ENCODE measurements at places on chromosomes 5 and 9.

DNA sequence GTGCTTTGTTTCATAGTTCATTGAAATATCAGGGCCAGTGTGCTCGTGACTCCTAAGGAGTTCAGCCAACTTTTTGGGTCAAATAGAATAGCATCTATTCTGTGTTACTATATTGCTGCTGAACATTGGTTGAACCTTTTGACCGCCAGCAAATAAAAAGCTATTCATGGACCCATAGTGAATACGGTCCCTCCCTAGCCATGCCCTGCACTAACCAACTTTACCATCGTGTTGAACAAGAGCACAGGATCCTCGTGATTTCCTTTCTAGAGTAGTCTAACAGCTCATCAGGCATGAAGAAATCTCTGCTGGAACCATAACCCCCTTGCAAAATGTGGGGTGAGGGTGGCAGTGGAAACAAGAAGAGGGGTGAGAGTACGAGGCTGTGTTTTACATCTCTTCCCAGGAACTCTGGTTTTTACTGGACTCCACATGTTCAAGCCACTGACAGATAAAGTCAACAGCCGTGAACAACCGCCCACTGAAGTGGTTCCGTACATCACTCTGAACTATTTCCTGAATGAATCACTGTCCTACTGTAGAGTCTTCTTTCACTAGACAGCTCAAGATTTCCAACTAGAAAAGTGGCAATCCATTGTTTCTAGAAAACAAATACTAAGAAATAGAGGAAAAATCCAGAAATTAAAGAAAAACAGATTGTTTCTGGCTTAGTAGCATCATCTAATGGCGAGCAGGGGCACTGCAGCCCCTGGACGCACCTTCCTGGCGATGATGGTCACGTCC, 70.1 kb upstream of the SPATA31E1 start:
- peak; percentile 43 for DNase-seq

- no peak for DNase-seq
Measured at GRCh38 chr5:77928776-77929300, 152.7 kb upstream of the TBCA start.

- peak; percentile 59 for DNase-seq
Measured at GRCh38 chr5:179699616-179700237, 960 bp downstream of the CANX start.

DNA sequence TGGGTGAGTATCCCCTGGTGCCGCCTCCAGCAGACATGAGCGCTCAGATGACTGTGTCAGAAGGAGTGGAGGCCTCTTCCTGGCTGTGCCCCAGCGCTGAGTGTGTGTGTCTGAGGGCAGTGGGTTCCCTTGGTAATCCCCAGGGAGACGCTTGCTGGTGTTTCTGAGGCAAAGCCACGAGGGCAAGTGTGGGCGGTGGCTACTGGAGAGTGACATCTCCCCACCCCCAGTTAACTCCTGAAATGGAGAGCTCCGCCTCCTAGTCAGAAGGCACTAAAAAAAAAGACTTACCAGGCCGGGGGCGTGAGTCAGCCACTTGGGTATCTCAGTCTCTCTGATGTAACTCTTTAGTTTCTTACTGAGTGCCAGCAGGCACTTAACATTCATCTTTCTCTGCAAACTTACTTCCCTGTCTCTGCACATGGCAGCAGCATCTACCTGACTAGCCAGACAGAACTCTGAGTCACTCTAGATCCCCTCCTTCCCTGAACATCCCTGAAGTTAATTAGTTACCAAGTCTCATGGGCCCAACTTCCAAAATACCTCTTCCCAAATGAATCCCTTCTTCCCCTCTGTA, 19.3 kb downstream of the ORM2 start:
- peak; percentile 88 for DNase-seq

DNA sequence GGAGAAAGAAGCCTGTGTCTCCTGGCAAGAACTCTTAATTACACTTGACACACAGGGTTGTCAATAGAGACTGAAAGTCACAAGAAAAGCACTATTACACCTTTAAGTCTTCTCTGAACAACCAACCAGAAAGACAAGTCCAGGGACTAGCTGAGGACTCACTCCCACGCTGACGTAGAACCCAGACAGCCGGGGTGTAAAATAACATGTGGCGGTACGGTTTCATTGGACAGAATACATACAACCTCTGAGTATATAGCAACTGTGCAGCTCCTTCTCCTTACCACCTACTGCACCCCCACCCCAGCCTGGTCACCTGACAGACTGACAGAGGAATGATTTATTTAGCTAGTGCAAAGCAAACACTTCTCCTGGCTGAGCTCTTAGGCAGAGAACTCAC, 103.4 kb upstream of the RASEF start:
- no peak for DNase-seq

- DNase-seq: no peak
Measured at GRCh38 chr5:126947146-126948010, 83.0 kb downstream of the MARCHF3 start.

DNA sequence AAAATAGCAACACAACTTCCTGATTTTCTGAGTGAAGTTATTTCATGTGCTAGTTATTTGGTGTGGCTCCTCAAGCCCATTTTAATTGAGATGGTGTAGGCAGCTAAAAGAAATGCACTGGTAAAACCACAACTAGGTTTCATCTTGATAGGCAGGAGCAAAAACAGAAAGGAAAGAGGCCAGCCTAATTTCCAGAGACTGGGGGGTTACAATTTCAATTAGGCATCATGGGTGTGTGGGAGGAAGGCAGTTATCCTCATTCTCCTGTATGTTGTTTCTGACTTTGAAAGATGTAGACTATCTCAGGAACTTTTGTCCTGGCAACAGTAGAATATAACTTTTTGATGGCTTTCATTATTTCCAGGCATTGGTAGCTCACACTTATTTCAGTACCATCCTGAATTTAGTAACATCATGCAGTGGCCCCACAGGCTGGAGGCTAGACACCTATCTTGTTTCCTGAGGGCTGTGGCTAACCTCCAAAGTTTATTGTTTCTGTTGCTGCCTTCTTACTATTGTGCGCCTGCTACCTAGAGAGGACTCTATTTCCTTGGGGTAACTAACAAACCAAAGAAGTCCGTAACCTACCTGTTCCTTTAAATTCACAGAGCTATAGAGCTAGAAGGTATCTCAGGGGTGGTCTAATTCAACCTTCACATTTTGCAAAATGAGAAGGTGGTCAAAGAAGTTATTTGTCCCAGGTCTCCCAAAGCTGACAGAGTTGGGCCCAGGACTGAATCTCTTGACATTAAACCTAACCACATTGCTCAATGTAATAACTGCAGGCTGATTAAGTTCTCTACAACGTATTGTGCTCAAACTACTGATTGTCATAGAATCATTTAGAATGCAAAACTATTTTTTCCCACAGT, 42.4 kb downstream of the FYB1 start:
- DNase-seq: no peak

GRCh38 chr5:1670351-1670750, 129.3 kb downstream of the MRPL36 start:
- DNase-seq: peak; percentile 30

DNA sequence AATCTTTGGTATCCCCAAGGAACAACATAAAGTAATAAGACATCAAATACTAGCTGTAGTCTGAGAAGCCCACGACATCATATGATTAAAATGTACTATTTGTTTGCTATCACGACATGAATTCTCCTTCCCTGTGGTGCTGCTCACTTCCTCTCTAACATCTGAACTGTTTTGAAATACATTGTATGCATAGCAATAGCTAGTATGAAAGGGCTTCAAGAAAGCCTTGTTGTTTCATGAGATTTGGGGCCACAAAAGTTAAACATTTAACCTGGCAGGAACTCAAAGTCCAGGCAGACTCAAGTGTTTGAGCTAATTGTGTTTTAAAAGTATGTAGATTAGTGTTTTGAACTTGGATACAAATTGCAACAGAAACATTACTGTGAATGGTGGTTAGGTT, 237.4 kb upstream of the PTGER4 start:
- DNase-seq: no peak

GRCh38 chr5:178554311-178554710, 35.9 kb downstream of the COL23A1 start:
- no peak for DNase-seq

DNA sequence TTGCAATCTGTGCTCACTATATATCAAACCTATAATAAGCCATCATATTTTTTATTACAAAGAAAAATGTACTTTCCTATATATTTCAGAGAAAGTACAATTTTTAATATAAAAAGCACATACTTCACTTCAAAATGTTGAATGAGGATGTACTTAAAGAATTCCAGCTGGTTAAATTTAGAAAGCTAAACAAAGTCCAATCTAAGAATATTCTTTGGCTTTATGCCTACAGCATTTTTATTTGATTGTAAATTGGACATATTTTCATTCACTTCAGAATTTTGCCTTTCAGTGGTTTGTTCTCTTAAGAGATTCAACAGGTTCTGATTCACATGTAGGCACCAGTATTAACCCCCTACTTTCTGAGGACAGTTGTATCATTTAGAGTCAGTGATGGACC, 533.8 kb downstream of the CAAP1 start:
- no peak for DNase-seq

- DNase-seq: no peak
Measured at GRCh38 chr5:76808141-76808691, 10.6 kb upstream of the F2RL1 start.

DNA sequence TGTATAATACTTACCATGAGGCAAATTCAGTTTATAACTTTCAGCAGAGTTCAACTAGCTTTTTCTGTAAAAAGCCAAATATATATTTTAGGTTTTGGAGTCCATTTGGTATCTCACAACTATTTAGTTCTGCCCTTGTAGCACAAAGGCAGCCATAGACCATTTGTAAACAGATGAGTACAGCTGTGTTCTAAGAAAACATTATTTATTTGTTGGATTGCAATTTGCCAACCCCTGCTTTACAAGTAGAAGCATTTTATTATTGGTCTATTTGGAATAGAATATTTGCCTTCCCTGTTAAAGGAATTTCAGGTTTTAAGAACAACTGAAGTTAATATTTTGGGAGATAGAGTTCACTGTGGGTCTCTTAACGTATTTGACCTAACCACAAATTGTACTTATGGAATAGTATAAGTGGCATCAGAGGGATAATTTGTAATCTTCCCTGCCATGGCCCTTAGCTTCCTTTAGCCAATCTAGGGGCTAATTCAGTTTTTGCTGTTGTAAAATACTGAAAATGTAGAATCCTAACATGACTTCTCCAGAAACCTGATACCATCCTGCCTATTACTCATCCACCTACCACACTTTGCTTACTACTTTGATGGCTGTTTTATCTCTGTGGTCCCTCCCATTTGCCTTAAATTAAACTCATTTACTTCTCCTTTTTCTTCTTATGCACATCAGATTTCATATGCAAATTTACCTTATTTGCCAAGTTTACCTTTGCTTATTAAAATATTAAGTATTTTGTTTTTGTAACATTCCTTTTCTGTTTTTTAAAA, 109.2 kb downstream of the DMXL1 start:
- no peak for DNase-seq

- no peak for DNase-seq
Measured at GRCh38 chr5:80806929-80807328, 152.1 kb upstream of the DHFR start.

GRCh38 chr5:171692107-171692506, 93.5 kb upstream of the SMIM23 start:
- DNase-seq: no peak

DNA sequence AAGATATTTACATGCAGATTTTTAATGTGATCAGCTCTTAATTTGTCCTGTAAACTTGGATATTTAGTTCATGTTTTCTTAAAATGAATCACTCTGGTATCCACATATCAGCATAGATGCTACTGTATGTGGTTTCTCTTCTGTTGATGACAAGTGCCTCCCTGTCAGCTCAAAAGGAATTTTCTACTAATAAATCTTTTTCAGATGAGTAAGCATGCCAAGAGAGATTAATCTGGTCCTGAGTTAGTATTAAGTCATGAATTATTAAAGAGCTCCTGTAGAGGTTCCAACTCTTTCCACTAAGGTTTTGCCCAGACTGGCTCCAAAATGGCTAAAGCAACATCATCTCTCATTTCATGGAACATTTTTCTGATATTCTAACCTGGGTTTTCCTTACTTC, 129.2 kb downstream of the GOLPH3 start:
- DNase-seq: no peak
